A549 (cell line): ENCODE measurements at places on chromosomes 13 and 19.
A peak's percentile ranks its signal among the peaks of the same experiment; 100 is the strongest.

DNA sequence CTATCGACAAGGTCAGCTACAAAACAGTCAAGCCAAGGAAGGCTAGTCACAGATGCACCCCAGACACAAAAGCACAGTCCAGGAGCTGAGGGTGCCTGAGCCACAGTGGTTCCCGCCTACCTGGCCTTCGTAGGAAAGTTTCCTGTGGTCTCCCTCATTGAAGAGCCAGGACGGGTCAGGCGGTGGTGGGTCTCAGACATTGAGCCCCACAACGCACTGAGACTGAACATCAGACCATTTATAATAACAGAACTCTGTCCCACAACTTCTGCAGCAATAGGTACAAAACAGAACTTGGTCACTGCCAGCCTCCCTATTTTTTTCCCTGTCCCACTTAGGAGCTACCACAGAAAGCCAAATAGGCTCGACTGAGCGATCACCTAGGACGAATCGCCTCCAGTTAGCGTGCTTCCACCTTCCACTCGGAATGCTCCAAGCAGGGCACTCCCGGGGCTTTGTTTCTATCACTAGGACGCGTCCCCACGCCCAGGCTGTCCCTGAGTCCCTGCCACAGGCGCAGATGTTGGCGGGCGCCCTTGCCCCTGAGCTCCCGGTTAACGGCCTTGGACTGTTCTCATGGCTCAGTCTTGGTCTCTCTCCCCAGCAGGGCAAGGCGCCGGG, 640 bp upstream of the ZNF544 start:
- DNase-seq = no peak

DNA sequence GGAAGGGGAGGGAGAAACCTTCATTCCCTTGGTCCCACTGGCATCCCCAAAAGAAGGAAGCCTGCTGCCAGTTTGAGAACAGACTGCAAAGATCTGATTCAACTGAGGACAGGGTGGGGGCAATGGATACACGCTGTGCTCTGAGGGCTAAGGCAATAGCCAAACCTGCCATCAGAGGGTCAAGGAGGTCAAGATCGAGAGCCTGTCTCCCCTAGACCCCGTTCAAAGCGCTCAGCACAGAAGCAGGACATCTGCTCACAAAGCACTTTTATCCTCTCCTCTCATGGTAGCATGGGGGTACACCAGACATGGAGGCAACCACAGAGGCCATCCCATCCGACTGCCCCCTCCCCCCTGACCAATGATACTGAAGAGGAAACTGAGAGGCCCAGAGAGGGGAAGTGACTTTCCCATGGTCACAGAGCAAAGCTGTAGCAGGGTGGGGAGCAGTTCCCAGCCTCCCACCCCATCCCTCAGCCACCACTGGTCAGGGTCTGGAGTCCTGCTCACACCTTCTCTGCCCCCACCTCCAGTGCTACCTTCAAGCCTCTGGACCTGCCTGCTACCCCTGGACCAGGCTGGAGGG, 11.1 kb downstream of the POU2F2 start:
- DNase-seq = no peak

- DNase-seq = no peak
These were observed 16.1 kb downstream of the CEACAM6 start for GRCh38 chr19:41771410-41771809.

DNA sequence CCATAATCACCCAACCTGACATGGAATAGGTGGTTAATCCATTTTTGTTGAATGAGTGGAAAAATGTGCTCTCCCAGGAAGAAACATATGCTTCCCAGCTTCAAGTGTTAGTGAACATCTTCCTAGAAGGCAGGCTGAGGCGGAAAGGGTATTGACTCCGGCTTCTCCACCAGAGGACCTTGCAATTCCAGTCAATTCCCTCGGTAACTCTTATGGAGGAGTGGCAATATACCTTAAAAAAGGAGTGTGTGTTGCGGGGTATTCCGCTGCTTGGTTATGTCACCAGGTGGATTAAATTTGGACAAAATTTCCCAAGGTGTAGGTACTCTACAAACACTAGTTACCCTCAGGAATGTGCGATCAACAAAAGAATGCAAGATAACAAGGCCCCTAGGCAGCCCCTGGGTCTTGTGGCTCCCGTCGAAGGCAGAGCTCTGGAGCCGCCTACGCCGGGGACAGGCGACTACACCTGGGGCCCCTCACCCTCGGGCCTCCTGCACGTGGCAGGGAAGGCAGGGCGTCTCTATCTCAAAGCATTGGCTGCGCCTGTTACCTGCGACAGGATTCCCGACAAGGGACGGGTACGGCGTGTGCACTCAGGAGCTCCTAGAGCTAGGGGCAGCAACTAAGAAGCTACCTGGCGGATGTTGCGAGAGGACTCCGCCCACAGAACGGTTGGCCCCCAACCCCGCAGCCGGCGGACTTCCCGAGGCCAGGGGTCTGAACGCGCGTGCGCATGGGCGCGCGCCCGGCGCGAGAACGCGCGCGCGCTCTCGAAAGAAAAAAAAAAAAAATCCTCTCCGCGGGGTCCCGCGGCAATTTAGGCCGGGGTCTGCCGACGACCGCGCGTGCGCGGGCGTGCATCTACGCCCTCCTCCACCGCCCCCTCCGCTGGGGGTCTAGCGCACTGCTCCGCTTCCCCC, at the start of gene WDR87:
WDR87 (minus strand) TSS at position 649 of the 923 bp plus-strand sequence. CDS start 8,355 bp downstream, outside the sequence.
- DNase-seq = peak; percentile 73

- peak; percentile 43 for DNase-seq
These were observed 18.9 kb upstream of the ZSCAN5A start for GRCh38 chr19:56333506-56333905.

DNA sequence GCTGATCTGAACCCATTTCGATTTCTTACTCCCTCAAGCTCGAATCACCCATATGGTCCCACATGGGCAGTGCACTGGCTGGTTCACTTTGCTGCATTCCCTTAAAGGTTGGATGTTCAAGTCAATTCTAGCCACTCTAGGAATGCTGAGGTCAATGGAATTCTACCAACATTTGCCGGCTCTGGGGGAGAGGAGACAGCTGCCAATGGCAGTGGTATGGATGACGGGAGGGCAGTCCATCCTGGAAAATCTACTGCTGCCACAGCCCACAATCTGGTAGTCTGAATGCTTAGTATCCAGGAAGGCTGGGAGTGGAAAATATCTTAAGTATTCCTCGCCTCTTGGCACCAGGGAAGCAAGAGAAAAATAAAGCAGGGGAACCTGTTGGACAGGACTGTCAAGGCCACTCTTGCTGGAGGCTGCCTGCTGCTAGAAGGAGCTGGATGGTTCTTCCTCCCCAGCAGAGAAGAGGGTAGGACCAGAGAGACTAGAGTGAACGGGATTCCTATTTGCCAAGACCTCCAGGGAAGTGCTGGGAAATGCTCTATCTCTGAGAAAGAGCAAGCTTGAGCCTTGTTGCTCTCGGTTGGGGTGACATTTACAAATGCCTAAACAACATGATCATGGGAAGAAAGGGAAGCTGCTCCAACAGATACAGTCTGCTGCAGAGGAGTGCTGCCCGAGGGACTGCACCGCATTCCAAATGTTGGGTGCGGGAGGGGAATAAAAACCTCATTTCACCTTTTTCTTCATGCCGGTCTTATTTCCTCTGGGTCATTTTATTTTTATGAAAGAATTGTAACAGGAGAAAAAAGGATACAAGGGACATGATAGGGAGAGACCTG, 20.7 kb upstream of the HMGB1 start:
- DNase-seq = no peak

GRCh38 chr13:31225998-31226675, 26.4 kb downstream of the B3GLCT start:
- DNase-seq = no peak

DNA sequence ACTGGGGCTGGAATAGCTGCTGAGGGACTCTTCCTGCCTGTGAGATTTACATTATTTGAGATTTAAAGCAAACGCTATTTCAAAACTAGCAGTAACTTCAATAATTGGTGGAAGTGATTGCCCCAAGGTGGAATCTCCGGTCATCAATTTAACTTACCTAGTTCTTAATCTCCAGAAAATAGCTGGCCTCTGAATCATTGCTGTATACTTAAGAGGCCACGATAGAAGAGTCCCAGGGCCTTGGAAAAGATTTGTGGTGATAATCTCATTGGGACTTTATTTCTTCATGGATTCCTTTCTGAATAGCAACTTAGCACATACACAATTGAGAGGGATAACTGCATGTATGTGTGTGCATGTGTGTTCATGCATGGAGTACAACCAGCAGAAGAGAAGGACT, 120.2 kb downstream of the DNAJC15 start:
- no peak for DNase-seq

- no peak for DNase-seq
These were observed 79.9 kb upstream of the ABCC4 start for GRCh38 chr13:95381212-95381527.

GRCh38 chr13:100102042-100102441, 13.1 kb downstream of the PCCA start:
- no peak for DNase-seq

GRCh38 chr19:7188698-7189629, 105.2 kb downstream of the INSR start:
- DNase-seq = no peak

GRCh38 chr19:4174895-4175668, 7.3 kb downstream of the SIRT6 start:
- DNase-seq = no peak

- no peak for DNase-seq
These were observed 1.2 kb downstream of the CELF5 start for GRCh38 chr19:3225677-3226093.

DNA sequence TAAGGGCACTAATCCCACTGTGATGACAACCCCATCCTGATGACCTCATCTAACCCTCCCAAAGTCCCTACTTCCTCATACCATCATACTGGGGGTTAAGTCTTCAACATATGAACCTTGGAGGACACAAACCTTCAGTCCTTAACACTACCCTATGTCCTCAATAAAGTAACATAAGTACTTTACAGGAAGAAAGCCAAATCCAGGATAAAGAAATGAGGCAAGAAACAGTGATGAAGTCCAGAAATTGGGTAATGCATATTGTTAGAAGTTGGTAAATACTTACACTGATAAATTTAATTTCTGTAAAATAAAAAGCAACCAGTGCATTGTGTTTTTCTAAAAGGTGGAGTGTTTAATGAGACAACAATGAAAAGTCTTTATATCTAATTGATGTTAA, 284.8 kb upstream of the SOX21 start:
- DNase-seq = peak; percentile 6

DNA sequence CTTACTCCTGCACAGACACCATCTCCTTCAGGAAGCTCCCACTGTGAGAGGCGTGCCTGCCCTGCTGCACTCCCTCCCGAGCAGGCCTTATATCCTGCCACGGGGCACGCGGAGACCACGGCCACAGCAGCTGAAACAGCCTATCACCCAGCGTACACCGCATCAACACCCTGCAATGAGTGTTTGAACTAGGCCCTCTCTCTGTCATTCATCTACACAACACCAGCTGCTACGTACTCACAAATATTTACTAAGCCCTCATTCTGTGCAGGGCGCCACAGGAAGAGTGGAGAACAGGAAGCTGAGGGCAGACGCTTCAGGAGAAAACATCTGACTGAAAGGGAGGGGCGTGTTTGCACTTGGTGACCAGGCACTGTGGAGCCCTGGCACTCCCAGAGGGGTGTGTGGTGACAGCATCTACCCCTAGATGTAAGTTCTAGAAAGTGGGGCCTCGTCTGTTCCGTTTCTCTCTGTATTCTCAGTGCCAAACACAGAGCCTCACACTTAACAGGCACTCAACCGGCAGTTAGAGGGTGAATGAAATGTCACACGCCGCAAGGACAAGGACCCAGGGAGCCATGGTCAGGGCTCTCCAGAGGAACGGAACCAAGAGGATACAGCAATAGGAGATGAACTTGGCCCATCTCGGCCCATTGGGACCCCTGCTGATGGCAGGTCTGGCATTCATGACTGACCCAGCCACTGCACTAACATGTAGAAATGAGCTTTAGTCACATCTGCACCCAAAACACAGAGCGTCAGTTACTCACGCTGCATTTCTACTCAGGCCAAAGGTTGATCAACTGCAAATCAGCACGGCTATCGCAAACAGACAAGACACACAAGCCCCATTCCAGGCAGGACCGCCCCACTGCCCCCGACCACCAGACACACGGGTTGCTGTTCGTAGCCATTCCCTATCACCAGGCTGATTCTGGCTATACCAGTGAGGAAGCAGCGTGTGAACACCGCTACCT, 15.7 kb downstream of the RANBP3 start:
- no peak for DNase-seq
